Glomerular endothelial cell (primary cell): ENCODE measurements at places on chromosomes 7 and 10. TPM values are rescaled to one million over a fixed set of nuclear protein-coding genes. Genes with fewer than 3 reads are reported as not detected.

The NRCAM gene
- total RNA-seq: 14.8 and 20.1 TPM in 2 replicates

The HERPUD2 gene
- total RNA-seq: 37.0 and 37.2 TPM in 2 replicates

The KIF20B gene
- total RNA-seq: 4.2 and 6.9 TPM in 2 replicates

- no peak for DNase-seq
Observed at GRCh38 chr7:31129067-31129466, 77.0 kb downstream of the ADCYAP1R1 start.

DNA sequence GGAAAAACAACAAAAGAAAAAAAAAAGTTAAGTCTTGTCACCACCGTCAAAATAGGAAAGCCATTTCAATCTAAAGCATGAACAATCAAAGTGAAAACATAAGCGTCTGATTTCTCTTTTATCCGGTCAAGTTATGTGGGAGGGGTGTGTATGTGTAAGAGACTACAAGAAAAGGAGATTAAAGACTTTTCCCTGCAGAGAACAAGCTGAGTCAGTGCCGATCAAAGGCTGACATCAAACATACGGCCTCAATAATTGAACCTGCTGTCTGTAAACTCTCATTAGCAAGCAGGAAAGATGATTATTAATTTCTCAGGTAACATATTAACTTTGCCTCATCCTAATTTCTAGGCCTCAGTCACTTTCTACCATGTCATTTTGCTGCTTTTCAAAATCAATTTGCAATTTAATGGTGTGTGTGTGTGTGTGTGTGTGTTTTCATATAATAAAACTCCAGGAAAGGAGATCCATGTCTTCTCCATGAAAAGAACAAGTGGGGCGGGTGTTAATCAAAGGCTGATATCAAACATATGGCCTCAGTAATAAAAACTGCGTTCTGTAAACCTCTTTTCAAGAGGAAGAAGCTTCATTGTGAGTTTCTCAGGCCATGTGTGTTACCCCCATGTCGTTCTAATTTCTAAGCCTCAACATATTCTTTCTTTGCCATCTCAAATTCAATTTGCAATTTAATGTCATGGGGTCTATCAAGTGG is 649.1 kb upstream of the SORCS1 start:
- DNase-seq: no peak
